ENCODE measurements at places on chromosomes 12 and 14.

DNA sequence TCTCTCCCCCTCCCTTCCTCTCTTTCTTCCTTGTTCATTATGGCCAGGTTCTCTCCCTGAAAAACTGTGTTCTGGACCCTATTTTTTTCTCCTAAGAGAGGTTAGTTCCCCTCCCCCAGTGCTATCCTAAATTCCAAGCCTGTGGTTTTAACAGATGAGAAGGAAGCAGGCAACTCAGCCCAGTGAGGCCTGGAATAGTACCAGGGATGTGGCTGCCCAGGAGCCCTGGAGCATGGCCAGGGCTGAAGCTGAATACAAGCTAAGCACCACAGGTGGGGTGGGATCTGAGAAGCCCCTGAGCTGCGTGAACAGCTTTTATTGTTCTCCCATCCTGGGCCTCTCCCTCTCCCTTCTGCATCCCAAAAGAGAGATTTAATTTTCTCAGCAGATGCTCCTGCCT is 1581.3 kb upstream of the TMEM132C start:
- no peak for DNase-seq
- H3K36me3 ChIP-seq = no peaks in the 10 kb centered on the region
- H3K4me3 ChIP-seq = no peak overlapping the region
- no peaks in the 10 kb centered on the region for H3K4me1 ChIP-seq
- no peak overlapping the region for H3K27ac ChIP-seq

DNA sequence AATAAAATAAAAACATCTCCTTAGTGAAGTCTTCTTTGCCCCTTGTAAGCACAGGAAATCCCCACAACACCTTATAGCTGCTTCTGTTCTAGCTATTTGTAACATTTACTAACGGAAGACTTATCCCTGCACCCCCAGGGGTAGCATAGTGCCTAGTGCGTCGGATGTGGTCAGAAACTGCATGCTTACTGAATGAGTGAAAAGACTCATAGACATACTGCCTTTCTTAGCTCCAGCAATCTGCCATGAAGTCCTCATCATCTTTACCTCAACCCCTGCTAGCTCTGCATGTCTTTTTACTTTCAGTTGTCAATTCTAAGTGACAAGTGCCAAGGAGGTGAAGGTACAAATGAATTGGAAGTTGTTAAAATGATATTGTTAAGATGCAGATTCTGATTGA is 12.9 kb downstream of the RIOX1 start:
- no peaks in the 10 kb centered on the region for H3K27me3 ChIP-seq
- H3K36me3 ChIP-seq = peaks cover 12% of the 10 kb centered on the region
- no peak for DNase-seq
- H3K4me3 ChIP-seq = no peak overlapping the region
- H3K4me1 ChIP-seq = no peaks in the 10 kb centered on the region

GRCh38 chr12:112937741-112938719 is at the start of gene OAS3:
OAS3 (plus strand) TSS chr12:112938474; CDS start chr12:112938531, 57 bp downstream.
- peak within 1 kb of the TSS; percentile 83 for H3K4me3 ChIP-seq
- H3K27ac ChIP-seq = no peak within 1 kb of the TSS
- H3K36me3 ChIP-seq = peaks cover 6% of the 10 kb centered on the region
- no peaks in the 10 kb centered on the region for H3K4me1 ChIP-seq
- DNase-seq = peak; percentile 85

DNA sequence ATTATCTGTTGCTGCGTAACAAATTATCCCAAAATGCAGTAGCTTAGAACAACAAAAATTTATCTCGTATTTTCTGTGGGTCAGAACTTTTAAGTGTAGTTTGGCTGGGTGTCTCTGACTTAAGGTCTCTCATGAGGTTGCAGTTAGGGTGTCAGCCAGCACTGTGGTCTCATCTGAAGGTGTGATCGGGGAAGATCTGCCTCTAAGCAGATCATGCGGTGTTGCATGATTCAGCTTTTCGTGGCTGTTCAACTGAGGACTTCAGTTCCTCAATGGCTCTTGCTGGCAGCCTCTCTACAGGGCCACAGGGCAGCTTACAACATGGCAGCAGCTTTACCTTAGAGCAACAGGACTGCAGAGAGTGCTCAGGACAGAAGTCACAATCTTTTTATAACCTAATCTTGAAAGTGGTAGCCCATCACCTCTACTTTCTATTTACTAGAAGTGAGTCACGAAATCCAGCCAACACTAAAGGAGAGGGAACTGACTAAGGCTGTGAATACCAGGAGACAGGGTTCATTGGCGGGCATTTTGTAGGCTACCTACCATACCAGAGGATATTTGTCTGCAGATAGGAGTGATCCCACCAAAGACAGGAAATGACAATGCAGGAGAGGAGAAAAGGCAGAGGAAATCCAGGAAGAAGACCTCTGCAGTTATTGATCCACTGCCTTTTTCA is 1.8 kb upstream of the TMPRSS12 start:
- H3K27me3 ChIP-seq = no peaks in the 10 kb centered on the region
- peaks cover 2% of the 10 kb centered on the region for H3K4me1 ChIP-seq
- no peak overlapping the region for H3K27ac ChIP-seq
- H3K4me3 ChIP-seq = no peak overlapping the region
- DNase-seq = no peak

DNA sequence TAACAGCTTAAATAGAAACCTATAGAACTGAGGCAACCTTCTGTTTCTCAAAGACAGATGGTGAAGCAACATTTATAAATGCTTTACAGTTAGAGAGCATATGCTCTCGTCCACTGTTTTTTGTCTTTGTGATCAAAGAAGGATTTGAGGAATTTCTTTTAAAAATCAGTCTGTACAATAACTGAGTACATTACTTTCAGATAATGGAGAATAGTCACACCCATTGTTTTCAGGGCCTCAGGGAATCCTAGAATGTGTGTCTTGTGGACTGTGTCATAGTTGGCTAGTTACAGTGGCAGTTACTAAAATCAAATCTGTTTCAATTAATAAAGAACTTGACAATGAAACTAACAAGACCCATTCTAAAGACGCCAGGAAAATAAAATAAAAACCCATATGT is 107.9 kb downstream of the PRKCH start:
- H3K36me3 ChIP-seq = no peaks in the 10 kb centered on the region
- no peak for DNase-seq
- H3K4me3 ChIP-seq = no peak overlapping the region

GRCh38 chr12:122393817-122394216 is 28.7 kb downstream of the CLIP1 start:
- H3K4me1 ChIP-seq = peaks cover 8% of the 10 kb centered on the region
- H3K27ac ChIP-seq = no peak overlapping the region
- H3K4me3 ChIP-seq = no peak overlapping the region
- DNase-seq = peak; percentile 66

DNA sequence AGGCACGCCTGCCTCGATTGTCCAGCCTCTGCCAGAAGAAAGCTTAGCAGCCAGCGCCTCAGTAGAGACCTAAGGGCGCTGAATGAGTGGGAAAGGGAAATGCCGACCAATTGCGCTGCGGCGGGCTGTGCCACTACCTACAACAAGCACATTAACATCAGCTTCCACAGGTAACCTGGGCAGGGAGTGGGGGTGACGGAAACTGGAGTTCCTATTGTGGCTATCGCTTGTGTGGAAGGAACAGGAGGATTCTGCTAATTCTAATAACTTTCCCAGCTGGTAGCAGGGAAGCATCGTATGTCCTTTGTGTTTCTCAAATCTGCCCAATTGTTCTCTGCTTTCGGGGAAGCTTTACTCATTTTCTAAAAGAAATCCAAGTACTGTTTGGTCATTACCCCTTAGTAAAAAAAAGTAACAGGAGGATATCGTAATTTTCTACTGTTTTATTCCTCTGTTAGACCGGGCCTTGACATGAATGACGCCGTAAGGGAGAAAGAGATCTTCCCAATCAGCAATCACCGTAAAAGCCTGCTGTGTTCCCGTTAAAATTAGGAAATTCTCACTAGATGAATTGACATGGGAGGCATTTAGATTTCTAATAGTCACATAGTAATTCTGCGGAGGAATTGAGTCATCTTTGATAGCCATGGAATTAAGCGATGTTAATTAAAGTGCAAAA is 449 bp downstream of the THAP2 start:
- peak overlapping the region; percentile 100 for H3K4me3 ChIP-seq
- no peak for DNase-seq
- peak overlapping the region; percentile 96 for H3K27ac ChIP-seq
- H3K27me3 ChIP-seq = no peaks in the 10 kb centered on the region
- peaks cover 36% of the 10 kb centered on the region for H3K4me1 ChIP-seq
- H3K36me3 ChIP-seq = no peaks in the 10 kb centered on the region

GRCh38 chr12:122732170-122732569 is 1.5 kb upstream of the HCAR1 start:
- no peak overlapping the region for H3K27ac ChIP-seq
- H3K27me3 ChIP-seq = no peaks in the 10 kb centered on the region

- H3K27ac ChIP-seq = no peak overlapping the region
- H3K4me1 ChIP-seq = no peaks in the 10 kb centered on the region
- H3K36me3 ChIP-seq = no peaks in the 10 kb centered on the region
Observed at GRCh38 chr14:37129047-37129446, 43.4 kb downstream of the SLC25A21 start.

DNA sequence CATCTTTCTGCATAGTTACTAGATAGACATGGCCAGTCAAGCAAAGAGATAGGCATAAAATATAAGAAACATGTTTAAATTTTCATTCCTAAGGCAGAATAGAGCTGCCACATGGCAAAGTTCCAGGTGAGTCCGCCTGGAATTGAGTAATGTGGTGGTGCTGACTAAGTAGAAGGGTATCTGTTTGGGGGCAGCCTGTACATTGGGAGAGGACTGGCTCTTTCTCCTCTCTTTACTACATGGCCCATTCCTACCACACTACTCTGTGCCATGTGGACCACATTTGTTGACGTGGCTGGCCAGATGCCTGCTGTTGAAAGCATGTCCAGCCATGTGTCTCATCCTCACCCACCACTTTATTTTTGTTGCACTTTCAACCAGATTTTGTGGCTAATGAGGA is 354.0 kb downstream of the ETNK1 start:
- H3K27ac ChIP-seq = no peak overlapping the region
- DNase-seq = no peak
- no peaks in the 10 kb centered on the region for H3K36me3 ChIP-seq
- no peaks in the 10 kb centered on the region for H3K4me1 ChIP-seq

- no peak overlapping the region for H3K4me3 ChIP-seq
- no peak overlapping the region for H3K27ac ChIP-seq
- no peak for DNase-seq
- H3K36me3 ChIP-seq = no peaks in the 10 kb centered on the region
- H3K4me1 ChIP-seq = no peaks in the 10 kb centered on the region
Observed at GRCh38 chr12:106088811-106089485, 49.8 kb downstream of the NUAK1 start.

DNA sequence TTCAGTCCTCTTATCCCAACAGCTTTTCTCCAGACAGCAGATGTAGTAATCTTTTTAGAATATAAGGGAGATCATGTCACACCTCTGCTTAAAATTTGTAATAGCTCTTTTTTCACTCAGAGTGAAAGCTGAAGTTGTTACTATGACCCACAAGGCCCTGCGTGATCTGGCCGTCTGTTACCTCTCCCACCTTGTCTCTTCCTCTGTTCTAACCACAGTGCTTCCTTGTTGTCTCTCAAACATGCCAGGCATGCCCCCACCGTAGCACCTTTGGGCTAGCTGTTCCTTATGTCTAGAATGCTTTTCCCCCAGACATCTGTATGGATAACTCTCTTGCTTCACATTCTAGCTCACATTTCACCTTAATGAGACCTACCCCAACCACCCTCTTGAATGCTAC is 6.5 kb downstream of the NECAP1 start:
- H3K27me3 ChIP-seq = no peaks in the 10 kb centered on the region
- no peak overlapping the region for H3K4me3 ChIP-seq
- H3K36me3 ChIP-seq = peaks cover 28% of the 10 kb centered on the region
- no peak for DNase-seq
- peaks cover 17% of the 10 kb centered on the region for H3K4me1 ChIP-seq

DNA sequence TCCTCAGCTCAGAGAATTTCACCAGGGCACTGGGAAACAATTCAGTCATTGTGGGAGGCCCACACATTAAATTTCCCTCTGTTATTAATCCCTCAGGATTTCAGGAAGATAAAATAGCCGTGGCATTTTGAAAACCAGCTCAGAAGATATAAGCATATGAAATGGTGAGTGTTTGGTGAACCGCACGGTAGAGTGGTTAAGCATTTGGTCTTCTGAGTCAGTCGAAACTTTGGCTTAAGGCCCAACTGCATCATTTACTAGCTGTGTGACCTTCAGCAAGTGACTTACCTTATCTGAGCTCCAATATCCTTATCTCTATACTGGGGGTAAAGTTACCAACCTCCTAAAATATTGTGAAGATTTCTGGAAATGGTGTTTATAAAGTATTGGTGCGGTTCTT is 5.2 kb upstream of the VRK1 start:
- H3K4me1 ChIP-seq = no peaks in the 10 kb centered on the region
- DNase-seq = no peak
- no peaks in the 10 kb centered on the region for H3K27me3 ChIP-seq

DNA sequence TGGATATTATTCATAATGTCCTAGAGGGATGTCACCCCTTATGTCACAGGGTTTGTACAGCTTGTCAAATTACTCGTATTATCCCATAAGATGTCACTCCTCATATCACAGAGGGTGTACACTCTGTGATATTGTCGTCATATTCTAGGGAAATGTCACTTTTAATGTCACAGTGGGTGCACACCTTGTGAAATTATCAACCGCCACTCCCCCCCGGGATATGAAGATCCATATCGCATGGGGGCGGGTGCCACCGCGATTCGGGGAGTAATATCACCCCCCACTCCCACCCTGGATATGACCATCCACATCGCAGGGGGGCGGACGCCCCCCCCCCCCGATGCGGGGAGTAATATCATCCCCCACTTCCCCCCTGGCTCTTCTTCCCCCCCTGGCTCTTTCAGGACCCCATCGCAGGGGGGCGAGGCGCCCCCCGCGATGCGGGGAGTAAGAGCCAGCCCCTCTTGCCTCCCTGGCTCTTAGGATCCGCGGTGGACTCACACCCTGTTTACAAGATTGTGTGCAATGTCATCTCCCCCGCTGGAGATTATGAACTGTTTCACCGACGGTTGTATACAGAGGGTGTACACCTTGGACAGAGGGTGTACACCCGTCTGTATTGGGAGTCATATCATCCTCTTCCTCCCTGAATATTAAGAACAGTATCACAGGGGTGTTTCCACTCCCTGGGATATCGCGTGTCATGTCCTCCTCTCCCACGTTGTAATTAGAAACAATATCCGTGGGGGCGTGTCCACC is 92.8 kb downstream of the FRMD6 start:
- no peak overlapping the region for H3K27ac ChIP-seq
- DNase-seq = peak; percentile 28
- no peak overlapping the region for H3K4me3 ChIP-seq
- H3K27me3 ChIP-seq = peaks cover 2% of the 10 kb centered on the region
- no peaks in the 10 kb centered on the region for H3K4me1 ChIP-seq

All from common myeloid progenitor, CD34-positive (primary cell).